ENCODE measurements at places on chromosomes 12 and 14. TPM values are rescaled to one million over a fixed set of nuclear protein-coding genes. Genes with fewer than 3 reads are reported as not detected.

- no peak for DNase-seq
These were observed 703 bp downstream of the HIGD1C start for GRCh38 chr12:50953047-50953446.

GRCh38 chr14:27727251-27727770 lies 1039.3 kb upstream of the FOXG1 start:
- no peak for DNase-seq

KIF26A gene
- 4.5 TPM for total RNA-seq

- DNase-seq = no peak
These were observed 15.8 kb upstream of the DTX1 start for GRCh38 chr12:113040722-113041171.

ANKRD13A gene
- total RNA-seq = 45.3 TPM

- no peak for DNase-seq
These were observed 2.9 kb downstream of the CLMN start for GRCh38 chr14:95316821-95317220.

DNA sequence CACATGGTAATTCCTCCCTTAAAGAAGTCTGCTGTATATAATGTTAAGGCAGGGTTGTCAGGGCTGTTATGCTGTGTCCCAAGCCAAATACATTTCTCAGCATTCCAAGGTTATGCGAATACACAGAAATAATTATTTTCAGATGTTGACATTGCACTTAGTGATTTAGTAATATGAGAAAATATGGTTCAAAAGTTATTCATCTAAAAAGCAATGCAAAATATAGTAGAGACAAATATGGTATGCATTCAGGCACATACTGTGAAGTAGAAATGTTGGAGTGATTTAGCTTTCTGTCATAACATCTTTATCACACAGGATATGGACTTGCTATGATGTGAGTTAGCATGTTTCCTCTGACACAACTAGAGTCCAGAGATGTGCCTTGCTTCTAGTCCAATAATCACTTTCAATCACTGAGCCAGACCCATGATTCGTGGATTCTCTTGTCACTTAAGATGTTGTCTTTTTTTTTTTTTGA lies 70.0 kb downstream of the PDE3A start:
- DNase-seq = no peak

CYP27B1 gene
- 1.2 TPM for total RNA-seq

DNA sequence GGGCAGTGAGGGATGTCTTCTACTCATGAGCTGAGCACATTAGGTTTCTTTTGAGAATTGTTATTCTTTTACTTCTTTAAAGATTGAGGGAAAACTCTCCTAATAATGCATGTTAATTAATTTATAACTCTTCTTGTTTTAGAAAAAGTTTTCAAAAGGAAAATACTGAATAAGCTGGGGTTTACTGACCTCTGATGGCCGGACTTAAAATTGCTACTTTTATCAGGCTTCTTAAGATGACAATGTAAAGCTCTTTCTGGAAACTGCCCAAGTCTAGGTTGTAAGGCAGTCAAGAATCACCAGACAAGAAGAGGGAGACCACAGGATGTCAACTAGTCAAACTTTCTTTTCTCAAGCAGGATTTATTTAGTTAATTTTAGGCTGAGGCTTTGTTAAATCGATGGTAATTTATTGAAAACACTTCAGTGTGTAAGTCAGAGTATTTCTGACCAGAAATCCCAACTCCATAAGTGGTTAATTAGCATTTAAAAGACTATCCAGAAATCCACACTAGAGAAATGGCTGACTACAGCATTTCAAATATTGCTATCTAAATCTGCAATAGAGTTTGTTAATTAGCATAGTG lies 82.1 kb downstream of the AVPR1A start:
- peak; percentile 26 for DNase-seq

DYRK4 gene
- total RNA-seq = 12.2 TPM

DNA sequence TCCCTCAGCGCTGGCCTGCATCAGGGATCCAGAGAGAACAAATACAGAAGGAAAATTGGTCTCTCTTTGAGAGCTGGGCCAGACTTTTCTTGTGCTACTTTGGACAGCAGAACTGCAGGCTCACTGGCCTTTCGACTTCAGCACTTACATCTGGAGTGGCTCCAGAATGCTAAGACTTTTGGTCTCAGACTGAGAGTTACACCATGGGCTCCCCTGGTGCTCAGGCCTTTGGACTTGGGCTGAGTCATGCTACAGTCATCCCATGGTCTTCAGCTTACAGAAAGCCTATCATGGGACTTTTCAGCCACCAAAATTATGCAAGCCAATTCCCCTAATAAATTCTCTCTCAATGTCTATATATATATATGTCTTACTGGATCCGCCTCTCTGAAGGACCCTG lies 9.0 kb upstream of the CD163 start:
- DNase-seq = no peak

- DNase-seq = no peak
These were observed 974.3 kb downstream of the VRK1 start for GRCh38 chr14:97771340-97772045.

GALNT8 gene
- total RNA-seq = 26.1 TPM

DNA sequence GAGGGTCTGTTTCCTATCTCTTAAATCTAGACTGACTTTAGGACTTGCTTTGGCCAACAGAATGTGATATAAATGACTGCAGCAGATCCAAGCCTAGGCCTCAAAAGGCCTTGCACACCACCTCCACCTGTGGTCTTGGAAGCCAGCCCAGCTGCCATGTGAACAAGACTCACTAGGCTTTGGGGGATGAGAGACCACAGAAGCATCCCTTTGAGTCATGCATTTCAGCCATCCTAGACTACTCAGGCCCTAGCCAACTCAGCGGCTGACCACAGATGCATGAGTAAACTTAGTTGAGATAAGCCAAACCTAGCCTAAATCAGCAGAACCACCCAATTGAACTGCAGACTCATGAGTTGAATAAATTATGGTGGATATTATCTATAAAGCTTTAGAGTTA lies 87.7 kb downstream of the KCNH5 start:
- no peak for DNase-seq

- DNase-seq = no peak
These were observed 24.3 kb downstream of the SPRING1 start for GRCh38 chr12:116713527-116713926.

DNA sequence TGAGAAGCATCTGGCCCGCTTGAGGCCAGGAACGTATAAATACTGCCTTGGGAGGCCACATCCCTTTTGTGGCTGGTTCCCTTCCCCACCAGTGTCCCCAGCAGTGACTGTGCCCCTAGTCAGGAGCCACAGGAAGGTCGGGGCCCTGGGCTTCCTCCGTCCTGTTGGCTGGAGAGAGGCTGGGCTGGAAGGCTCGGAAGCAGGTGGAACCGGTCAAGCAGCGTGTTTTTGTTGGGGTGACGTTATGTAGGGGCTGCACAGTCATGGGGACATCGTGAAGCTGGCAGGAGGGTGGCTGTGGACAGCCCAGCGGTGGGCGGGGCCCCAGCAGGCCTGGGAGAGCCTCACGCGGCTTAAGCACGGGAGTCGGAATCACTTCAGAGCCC lies 10.1 kb downstream of the XRCC3 start:
- DNase-seq = no peak

OAS1 gene
- 2.6 TPM for total RNA-seq

ORMDL2 gene
- total RNA-seq = 8.3 TPM

GRCh38 chr14:51333901-51334521 lies 94.0 kb downstream of the TMX1 start:
- DNase-seq = no peak

DNA sequence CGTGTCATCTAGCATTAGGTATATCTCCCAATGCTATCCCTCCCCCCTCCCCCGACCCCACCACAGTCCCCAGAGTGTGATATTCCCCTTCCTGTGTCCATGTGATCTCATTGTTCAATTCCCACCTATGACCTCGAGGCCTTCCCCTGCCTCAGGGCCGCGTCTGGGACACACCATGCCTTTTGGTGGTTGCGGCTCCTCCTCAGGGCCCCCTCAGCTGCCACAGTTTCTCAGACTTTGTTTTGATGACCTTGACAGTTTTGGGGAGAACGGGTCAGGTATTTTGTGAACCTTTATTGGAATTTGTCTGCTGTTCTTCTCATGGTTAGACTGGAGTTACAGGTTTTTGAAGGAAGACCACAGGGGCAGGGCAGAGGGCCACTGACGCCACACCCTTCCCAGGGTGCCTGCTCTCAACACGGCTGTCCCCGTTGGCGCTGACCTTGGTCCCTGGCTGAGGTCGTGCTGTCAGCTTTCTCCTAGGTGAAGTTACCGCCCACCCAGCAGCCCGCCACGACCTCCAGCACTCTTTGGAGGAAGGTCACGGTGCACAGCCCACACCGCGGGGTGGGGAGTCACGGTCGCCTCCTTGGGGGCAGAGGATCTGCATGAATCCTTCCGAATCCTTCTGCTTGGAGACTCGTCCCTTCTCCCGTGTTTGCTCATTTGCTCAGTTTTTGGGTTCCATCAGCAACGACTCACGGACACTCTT lies 130.5 kb downstream of the KIF26A start:
- no peak for DNase-seq

GRCh38 chr12:27252934-27253333 lies 8.8 kb downstream of the STK38L start:
- DNase-seq = no peak

DNA sequence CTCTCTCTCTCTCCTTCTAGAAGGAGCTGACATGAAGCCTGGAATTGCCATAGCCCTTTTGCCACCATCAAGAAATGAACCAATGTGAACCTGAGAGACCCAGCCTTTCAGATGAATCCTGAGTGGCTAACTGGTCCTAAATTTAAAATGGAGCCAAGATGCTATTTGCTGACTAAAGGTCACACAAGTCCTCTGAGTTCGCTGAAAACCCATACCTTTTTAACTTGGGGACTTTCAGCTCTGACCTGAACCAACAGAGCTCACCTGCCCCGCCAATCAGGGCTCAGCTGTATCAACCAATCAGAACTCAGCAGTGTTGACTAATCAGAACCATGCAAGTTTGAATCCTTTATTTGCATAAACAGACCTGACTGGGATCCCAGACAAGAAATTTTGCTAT lies 70.3 kb upstream of the MDM1 start:
- DNase-seq = no peak

PPTC7 gene
- 11.8 TPM for total RNA-seq

GRCh38 chr12:23949348-23950209 lies at the start of gene SOX5:
Gene SOX5, minus strand, starts transcription at chr12:23949670. Its CDS starts 69 bp downstream, at chr12:23949601.
- DNase-seq = peak; percentile 2

- no peak for DNase-seq
These were observed 68.8 kb upstream of the AMN start for GRCh38 chr14:102853648-102854047.

CIT gene
- 32.9 TPM for total RNA-seq

GRCh38 chr12:43348221-43348620 lies 203.8 kb downstream of the ADAMTS20 start:
- DNase-seq = peak; percentile 53

All from cerebellum (tissue), 4 donors.